Midbrain (tissue), 1 donor: ENCODE measurements at places on chromosomes 3 and 15.
A peak's percentile ranks its signal among the peaks of the same experiment; 100 is the strongest.

DNA sequence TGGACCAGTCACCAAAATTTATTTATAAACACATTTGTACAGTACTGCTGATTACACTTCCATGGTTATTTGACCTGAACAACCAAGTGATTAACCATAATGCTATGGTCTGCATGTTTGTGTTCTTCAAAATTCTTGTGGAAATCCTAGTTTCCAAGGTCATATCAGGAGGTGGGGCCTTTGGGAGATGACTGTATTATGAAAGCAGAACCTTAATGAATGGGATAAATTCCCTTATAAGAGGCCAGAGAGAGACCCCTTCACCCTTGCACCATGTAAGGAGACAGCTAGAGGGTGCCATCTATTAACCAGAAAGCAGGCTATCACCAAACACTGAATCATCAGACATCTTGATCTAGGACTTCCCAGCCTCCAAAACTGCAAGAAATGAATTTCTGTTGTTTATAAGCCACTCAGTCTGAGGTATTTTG lies 1.9 kb downstream of the SCAPER start:
- DNase-seq = no peak

- DNase-seq = peak; percentile 79
Measured at GRCh38 chr3:69999140-70000027, at the start of gene SAMMSON. SAMMSON (plus strand) TSS chr3:69999733.

DNA sequence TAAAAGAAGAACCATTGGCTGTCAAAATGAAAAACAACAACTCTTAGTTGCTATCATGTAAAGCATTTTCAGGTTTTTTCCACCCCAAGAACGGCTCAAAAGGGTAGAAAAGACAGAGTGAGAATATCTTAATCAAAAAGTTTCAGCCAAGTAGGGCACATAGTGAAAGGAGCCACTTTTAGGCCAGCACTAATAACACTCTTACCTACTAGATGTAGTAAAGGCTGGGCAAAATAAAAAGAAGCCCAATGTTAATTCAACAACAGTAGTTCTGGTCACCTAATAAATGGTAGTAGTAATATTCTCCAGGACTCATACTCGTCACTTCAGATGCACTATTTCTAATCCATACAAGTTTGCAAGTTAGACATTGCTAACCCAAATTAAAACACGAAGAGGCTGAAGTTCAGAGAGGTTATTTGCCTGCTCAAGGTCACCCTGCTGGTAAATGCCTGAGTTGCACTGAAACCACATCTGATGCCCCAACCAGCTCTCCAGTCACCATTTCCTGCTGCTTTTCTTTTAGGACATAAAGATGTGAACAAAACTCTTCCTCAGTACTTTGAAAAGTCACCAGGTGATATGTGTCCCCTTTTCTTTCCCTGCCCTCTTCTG lies 7.5 kb downstream of the GOLIM4 start:
- no peak for DNase-seq

DNA sequence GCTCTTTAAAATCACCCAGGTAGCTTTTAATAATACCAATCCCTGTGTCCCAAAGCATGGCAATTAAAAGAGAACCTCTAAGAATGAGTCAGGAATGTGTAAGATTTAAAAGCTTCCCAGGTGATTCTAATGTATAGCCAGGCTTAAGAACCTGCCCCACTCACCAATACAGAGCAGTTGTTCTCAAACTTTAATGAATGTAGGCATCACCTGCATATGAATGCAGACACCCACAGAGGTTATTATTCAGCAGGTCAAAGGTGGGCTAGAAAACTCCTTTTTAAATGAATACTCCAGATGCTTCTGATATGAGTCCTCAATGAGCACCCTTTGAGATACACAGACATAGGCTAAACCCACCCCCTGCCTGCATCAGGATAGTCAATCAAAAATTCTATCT lies 298.1 kb upstream of the KCNMB2 start:
- DNase-seq = no peak

GRCh38 chr3:14319654-14320182 lies 82.7 kb upstream of the SLC6A6 start:
- peak; percentile 3 for DNase-seq

GRCh38 chr3:13136426-13136825 lies 63.2 kb upstream of the IQSEC1 start:
- no peak for DNase-seq

- no peak for DNase-seq
Measured at GRCh38 chr15:100653608-100654007, 51.2 kb downstream of the ASB7 start.

DNA sequence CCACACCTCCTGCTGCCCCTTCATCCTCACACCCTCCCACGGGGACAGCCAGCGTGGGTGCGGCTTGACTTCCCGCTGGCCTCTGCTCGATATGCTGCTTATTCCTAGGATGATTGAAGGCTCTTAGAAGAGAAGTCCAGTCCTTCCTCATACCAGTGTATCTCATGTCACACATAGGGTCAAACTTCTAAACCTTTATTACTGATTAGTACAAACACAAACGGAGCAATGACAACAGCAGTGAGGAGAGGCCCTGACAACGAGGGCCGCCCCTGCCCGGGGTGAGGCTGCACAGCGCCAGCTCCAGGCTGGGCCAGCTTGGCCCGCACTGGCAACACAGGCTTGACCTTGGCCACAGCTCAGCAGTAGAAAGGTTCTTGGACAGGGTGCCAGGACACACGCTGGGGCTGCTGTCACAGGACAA lies 3.7 kb downstream of the CIB1 start:
- DNase-seq = peak; percentile 37

DNA sequence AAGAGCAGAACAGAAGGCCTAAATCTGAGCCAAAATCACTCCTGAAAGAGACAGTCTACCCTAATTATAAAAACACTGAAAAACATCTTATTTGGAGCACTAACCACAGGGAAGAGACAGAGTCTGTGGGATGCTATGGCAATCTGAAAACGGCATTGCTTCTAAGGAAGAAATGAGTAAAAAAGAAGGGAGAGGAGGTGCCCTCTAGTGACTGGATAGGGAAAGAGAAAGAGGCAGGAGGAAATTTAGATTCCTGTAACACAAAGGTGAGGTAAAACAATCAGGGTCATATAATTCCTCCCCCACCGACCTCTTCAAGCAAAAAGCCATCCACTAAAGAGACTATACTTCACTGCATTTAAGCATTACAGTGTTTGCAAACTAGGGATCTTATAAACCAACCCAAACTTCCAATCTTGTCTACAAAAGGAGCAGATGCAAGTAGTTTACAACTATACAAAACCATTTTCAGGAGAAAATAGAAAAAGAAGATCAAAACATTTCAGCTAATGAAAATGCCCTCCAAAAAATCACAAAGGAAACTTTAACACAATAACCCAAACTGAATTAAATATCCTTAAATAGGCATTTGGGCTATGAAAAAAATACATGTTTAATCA lies 32.6 kb downstream of the HACD2 start:
- no peak for DNase-seq

- DNase-seq = no peak
Measured at GRCh38 chr3:22713936-22714335, 489.2 kb upstream of the UBE2E2 start.

DNA sequence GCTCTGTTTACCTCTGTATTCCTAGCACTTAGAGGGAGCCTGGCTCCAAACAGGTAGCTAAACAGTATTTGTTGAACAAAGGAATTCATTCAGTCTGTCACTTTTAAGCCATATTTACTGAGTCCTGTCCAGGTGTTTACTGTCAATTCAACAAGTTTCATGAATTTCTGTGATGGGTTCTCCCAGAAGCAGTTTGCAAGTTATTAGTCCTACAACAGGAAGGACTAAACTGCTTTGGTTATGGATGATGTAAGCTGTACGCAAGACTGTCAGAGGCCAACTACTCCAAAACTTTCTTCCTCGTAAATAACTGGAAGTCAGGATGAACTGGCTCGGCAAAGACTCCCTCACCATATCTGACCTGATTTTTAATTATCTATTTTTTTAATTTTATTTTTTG lies 25.1 kb downstream of the STIMATE start:
- DNase-seq = no peak

- no peak for DNase-seq
Measured at GRCh38 chr3:121274411-121274810, 271.4 kb downstream of the POLQ start.

- no peak for DNase-seq
Measured at GRCh38 chr3:17047894-17048293, 163.1 kb downstream of the PLCL2 start.

DNA sequence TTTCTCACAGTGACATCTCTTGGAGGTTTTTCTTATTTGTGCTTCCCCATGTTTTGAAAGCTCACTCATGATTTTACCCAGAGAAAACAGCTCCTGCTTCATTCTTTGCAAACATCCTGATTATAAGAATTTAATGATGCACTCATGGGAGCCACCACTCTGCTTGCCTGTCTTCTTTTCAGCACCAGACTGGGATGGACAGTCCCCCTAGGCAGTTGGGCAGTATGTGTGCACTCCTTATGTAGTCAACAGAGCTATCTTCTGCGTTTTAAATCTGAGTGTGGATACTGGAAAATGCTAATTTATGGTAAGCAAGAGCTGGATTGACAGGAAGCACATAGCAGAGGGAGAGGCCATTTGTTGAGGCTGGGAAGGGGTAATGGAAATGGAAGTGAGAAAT lies 276.1 kb downstream of the AGBL1 start:
- DNase-seq = no peak

DNA sequence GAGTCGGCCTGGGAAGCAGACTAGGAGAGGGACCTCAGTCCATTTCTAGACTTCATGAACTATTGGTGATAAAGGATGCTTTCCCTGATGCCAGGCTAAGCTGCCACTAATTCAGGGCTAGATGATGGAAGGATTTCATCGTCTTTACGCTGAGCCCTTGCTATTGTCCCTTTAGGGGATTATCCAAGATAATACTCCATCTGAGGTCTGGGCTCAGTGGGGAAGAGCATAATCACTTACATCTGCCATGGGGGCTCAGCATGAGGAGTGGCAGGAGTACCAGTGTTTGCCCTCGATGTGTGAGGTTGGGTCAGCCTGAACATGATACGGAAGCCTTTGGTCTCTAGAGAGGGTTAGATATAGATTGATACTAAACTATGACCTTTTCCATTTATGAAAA lies 47.3 kb downstream of the PTPRG start:
- DNase-seq = no peak

- no peak for DNase-seq
Measured at GRCh38 chr3:104952146-104952972, 414.4 kb upstream of the ALCAM start.

- no peak for DNase-seq
Measured at GRCh38 chr3:52493232-52494017, 1.7 kb upstream of the STAB1 start.

- no peak for DNase-seq
Measured at GRCh38 chr3:178405531-178405930, 130.7 kb upstream of the KCNMB2 start.

- no peak for DNase-seq
Measured at GRCh38 chr15:95019907-95020306, 788.5 kb downstream of the MCTP2 start.

- DNase-seq = no peak
Measured at GRCh38 chr3:70738291-70738681, 425.8 kb upstream of the MDFIC2 start.

DNA sequence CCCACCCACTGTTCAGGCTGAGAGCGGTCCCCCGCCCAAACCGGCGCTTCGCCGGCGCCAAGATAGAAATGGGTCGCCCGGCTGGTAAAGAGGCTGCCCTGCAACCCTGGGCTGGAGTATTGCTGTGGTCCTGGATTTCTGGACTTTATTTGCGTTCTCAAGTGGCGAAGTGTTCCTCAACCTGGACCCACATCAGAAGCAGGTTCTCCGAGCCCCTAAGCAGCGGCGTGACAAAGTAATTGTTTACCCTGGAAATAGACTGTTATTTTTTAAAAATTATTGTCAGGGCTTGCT lies 481 bp upstream of the DYNC1LI1 start:
- DNase-seq = no peak

DNA sequence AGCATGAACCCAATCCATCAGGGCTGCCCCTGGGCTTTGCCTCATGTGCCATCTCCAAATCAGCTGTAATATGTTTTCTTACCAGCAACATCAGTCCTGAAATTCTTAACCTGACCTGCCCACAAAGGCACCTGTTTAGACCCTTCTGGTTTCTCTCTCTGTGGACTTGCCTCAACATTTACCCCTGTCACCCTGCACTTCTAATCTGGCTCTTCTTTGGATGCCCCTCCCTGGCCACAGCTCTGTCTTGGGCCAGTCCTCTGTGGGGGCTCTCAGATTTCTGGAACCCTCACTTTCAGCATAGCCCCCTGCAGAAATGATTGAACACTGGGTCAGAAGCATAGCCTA lies 168.7 kb upstream of the STAC start:
- no peak for DNase-seq

- no peak for DNase-seq
Measured at GRCh38 chr3:194095464-194095863, 40.5 kb upstream of the HES1 start.

- DNase-seq = no peak
Measured at GRCh38 chr15:65829130-65829764, 37.2 kb upstream of the DENND4A start.

- DNase-seq = no peak
Measured at GRCh38 chr3:174068035-174068434, 670.5 kb downstream of the NLGN1 start.

DNA sequence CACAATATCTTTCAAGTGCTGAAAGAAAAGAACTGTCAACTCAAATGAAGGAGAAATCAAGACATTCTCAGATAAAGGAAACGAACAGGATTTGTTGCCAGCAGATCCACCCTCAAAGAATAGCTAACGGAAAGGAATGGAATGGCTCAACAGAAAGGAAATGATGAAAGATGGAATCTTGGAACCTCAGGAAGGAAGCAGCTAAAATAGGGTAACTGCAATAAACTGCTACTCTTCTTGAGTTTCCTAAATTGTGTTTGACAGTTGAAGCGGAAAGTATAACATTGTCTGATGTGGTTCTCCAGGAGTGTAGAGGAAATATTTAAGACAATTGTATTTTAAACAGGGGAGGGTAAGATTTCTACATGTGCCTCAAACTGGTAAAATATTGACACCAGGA lies 22.0 kb downstream of the PRR23E start:
- DNase-seq = no peak

DNA sequence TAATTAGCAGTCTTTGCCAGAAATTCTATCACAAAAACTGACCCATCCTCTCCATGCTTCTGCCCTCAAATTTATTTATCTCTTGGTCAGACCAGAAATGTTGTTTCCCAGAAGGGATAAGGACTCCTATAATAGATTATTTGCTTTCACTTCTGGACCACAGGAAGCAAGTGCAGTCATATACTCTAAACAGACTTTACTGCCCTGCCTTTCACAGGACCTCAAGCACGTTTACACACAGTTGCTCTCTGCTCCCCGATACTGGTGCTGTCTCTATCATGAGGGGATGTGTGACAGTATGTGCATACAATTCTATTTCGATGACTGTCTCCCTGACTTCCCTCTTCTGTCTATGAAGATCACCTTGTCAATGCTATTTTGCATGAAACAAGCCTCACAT lies 205.5 kb upstream of the TGFBR2 start:
- no peak for DNase-seq

- no peak for DNase-seq
Measured at GRCh38 chr3:158026236-158026635, 80.0 kb downstream of the SHOX2 start.

GRCh38 chr3:194691481-194692283 lies 6.0 kb downstream of the FAM43A start:
- DNase-seq = no peak
